ENCODE measurements at places on chromosomes 1 and 21. TPM values are rescaled to one million over a fixed set of nuclear protein-coding genes. Genes with fewer than 3 reads are reported as not detected.

Gene TMEM79
- total RNA-seq, result 7.7 TPM

Gene TSPEAR
- not detected for total RNA-seq

Gene DMRTA2
- 0.16 TPM for total RNA-seq

Gene KCNK1
- 19.4 TPM for total RNA-seq

Gene SAMD13
- 0.45 TPM for total RNA-seq

Gene LEMD1
- not detected for total RNA-seq

Gene PPIAL4G
- total RNA-seq, result not detected

Gene BEST4
- total RNA-seq, result 0.37 TPM
